ENCODE measurements at places on chromosomes 5 and 9. TPM values are rescaled to one million over a fixed set of nuclear protein-coding genes. Genes with fewer than 3 reads are reported as not detected.

The ACTL7A gene
- not detected for total RNA-seq

The PFN3 gene
- not detected for total RNA-seq

GRCh38 chr5:142152384-142152732, 43.8 kb downstream of the NDFIP1 start:
- no peak for DNase-seq

DNA sequence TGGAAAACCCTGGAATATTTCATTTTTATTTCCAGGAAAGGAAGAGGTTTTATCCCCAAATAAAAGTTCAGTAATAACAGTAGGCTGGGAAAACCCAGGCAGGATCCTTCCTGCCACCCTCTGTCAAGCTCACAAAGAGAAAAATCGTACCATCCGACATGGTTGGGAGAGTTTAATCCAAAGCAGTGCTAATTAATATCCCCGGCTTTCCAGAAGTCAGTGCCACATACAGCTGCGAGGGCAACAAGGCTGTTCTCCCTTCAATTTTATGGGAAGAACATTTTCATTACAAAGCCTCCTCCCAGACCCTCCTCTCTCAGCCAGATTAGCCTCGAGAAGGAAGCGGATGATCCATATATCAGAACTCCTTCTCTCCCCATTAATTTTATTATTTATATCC, 95.5 kb downstream of the PAX5 start:
- no peak for DNase-seq

DNA sequence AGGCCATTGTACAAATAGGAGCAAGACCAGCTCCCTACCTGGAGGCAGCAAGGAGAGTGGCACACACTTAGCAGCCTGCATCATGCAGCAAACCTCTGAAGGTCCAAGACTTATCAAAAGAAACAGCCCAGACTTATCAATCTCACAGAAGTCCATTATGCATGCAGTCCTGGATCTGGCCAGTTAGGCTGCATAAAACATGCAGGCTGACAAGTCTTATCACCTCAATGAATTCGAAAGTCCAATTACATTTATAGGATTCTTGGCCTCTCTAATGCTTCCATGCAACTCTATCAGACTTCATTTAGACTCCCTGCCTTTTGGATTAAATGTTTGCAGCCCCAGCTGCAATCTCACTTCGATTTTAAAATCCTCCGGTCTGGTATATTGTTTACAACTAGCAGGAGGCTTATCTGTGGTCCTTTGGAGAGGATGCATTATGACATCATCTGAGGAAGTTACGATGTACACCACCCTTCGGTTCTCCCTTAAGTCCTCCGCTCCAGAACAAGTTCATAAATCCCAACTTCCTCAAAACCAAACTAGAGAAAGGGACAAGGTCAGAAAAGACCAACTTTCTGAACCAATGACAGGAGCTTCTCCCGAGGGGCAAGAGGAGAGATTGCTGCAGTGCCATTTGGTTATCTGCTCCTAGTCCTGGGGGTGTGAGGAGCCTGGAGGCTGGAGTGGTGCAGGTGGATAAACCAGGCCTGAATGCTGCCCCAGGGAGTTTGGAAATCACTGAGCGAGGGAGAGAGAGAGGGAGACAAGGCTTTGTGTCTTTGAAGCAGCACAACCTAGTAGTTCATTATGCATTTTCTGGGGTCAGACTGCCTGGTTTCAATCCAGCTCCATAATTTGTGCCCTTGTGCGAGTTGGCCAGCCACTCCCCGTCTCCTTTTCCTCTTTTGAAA, 313.9 kb downstream of the TLE1 start:
- DNase-seq, result no peak

DNA sequence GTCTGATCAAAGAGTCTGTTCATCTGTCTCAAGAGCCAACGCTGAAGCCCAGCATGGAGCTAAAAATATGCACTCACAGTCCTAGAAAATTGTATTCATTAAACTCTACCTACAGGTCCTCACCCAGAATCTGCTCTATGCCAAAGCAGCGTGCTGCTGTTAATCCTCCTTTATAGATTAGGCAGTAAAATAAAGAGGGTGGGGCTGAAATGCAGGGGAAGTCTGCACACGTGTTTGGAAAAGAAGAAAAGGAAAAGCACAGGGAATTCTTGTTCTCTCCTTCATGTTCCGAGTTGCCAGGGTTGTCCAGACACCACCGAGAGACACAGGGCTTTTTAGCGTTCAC, 121.4 kb upstream of the TMEM161B start:
- DNase-seq, result no peak

DNA sequence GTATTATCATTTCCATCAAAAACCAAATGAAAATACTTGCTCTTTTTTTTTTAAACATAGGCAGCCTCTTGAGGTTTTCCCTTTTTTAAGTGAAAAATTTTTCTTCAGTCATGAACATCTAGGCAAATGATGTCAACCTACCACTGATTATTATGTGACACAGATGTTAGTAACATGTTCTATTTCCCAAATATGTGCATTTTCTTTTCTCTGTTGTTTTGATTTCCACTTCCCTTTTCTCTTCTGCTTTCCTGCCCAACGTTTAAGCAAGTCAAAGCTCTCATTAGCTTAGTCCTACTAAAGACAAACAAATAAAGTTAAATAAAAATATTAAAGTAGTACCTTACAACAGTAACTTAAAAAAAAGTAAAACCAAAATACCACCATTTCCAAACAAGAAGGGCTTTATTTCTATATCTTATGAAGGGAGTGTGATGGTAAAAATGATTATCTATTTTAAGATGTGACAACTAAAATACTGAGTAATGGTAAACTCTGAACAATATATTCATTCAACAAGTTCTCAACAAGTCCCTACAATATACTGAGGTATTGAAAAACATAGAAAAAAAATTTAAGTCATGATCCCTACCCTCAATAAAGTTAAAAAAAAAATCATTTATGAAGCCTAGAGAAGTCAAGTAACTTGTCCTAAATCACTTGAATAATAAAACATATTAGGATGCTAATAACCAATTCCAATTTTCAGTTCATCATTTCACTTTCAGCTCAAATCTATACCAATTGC, 9.4 kb downstream of the SLC38A9 start:
- DNase-seq, result no peak
